ENCODE measurements at places on chromosomes 5 and 9.

- no peak for DNase-seq
Observed at GRCh38 chr5:173139631-173140030, 4.7 kb upstream of the BNIP1 start.

GRCh38 chr5:159337016-159337955, 7.0 kb upstream of the IL12B start:
- DNase-seq: peak; percentile 55

DNA sequence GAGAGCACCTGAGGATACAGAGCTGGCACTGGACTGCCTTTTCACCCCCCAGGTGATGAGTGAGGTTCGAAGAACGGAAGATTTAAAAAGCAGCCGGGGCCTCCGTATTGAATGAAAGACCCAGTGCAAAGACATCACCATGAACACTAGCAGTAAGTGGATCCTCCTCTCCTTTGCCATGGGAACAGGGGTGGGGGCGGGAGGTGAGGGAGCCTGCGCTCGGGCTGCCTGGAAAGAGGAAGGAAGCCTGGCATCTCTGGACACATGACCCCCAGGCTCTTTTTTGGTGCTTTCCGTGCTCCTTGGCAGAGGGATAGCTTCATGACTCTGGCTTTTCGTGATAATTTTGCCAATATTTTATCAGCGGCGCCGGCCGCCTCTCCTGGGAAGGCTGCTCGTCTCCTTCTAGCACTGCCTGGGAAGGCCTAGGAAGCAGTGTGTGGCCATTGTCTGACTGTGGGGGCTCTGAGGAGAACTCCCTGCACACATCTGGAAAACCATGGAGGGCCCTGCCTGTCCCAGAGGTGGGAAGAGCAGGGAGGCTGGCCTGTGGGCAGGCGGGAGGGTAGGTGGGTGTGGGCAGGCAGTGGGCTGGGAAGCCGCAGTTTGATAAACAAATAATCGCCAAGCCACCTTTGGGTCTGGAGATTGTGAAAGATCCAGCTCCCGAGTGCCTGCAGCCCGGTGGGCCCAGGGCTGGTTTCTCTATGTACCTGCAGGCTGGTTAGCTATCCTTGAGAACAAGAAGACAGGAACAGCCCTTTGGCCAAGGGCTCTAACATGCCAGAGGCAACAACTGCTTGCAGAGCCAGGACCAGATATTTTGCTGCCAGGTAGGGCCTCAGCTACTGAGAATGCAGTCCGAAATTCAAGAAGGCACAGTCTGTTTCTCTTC, 911 bp downstream of the ABLIM3 start:
- DNase-seq: no peak

DNA sequence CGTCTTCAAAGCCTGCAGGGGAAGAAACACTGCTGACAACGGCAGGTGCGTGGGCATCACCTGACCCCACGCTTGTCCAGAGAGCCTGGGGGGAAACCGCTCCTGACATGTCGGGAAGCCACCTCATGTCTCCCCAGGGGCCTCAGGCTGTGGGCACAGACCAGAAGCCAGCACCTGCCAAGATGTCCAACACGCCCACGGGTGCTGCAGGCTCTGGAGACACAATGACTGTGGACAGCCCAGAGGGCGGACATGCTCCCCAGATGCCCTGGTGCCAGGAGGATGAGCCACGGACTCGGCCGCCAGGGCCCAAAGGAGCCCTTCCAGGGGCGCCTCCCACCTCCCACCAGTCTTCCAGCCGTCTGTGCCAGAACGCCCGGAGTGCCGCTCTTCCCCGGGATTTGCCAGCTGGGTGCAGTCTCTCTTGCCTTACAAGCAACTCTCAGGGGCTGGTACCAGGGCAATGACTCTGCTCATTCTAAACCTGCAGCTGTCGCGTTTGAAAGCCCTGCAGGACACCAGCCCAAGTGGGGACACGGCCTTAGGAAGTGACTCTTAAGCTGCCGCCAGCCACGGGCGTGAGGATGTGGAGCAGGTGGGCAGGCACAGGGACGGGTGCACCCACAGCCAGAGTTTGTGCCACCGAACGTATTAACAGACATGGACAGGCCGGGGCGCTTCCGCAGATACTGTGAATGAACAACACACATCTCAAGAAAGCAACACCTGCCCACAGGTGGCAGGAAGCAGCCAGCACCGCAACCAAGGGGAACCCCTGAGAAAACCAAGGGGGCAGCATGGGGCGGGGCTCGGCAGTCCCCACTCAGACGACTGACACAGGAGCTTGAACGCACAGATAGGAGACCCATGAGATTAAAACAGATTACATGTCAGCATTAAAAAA, 6.8 kb upstream of the LHX3 start:
- DNase-seq: no peak

GRCh38 chr5:8457187-8458037, 588.5 kb downstream of the MTRR start:
- DNase-seq: peak; percentile 86

- DNase-seq: no peak
Observed at GRCh38 chr9:109383356-109383755, 62.5 kb upstream of the EPB41L4B start.

- DNase-seq: no peak
Observed at GRCh38 chr9:4127873-4128272, 172.0 kb downstream of the GLIS3 start.

Data from HL-60 (cell line).